ENCODE measurements at places on chromosomes 4 and X. TPM values are rescaled to one million over a fixed set of nuclear protein-coding genes. Genes with fewer than 3 reads are reported as not detected.

Gene FMR1NB
- total RNA-seq = not detected

Gene CDKN2AIP
- 17.5 TPM for total RNA-seq

Gene MAGEB17
- not detected for total RNA-seq

GRCh38 chr4:147844781-147845180, 112.9 kb downstream of the ARHGAP10 start:
- H3K36me3 ChIP-seq = no peaks in the 10 kb centered on the region
- H3K27ac ChIP-seq = no peak overlapping the region
- H3K4me3 ChIP-seq = no peak overlapping the region
- no peaks in the 10 kb centered on the region for H3K27me3 ChIP-seq

Gene SCARB2
- total RNA-seq = 148 TPM

Gene CACNA1F
- total RNA-seq = 0.09 TPM

DNA sequence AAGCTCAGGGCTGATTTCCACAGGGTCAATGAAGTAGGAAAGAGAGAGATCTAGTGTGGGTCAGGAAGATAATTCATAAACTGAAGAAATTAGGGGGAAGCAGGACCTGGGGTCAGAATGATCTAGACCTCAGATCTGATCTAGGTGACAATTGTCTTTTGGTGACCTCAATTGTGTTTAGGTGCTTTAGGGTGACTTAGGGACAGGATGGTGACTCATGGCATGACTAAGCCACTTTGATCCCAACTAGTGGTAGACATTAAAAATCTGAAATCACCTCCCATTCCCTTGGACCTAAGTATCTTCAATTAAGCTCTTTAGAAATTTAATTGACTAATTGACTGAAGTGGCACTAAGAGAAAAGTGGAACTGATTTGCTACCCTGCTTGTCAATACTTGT, 36.7 kb upstream of the GRXCR1 start:
- H3K27me3 ChIP-seq = no peaks in the 10 kb centered on the region
- no peak overlapping the region for H3K4me3 ChIP-seq
- H3K36me3 ChIP-seq = no peaks in the 10 kb centered on the region
- H3K27ac ChIP-seq = no peak overlapping the region
- no peaks in the 10 kb centered on the region for H3K4me1 ChIP-seq

Measured in Caco-2 (cell line).